ENCODE measurements at places on chromosomes 2 and 18.

DNA sequence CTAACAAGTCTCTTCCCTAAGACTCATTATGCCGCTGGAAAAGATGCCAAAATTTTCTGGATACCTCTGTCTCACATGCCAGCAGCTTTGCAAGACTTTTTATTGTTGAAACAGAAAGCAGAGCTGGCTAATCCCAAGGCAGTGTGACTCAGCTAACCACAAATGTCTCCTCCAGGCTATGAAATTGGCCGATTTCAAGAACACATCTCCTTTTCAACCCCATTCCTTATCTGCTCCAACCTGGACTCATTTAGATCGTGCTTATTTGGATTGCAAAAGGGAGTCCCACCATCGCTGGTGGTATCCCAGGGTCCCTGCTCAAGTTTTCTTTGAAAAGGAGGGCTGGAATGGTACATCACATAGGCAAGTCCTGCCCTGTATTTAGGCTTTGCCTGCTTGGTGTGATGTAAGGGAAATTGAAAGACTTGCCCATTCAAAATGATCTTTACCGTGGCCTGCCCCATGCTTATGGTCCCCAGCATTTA is 26.3 kb downstream of the DHRS9 start:
- DNase-seq, result no peak

DNA sequence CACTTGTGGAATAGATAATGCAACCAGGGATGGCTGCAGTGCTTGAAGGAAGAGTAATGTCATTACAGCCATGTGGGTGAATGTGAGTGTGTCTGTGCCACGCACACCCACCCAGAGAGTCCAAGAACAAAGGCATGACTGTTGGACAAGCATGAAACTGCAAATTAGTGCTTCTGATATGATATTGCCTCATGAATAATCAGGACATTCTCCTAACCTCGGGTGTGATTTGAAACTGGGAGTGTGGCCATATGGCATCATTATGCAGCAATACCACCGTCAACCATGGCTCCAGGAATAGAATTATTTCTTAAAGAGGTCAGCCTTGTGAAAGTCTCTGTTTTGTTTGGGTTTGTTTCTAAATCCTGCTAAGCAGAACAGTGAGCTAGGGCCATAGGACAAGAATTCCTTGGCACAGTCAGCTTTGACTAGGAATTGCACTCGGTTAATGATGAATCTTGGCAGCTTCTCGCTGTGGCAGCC is 678.0 kb upstream of the RAB6C start:
- DNase-seq, result no peak

GRCh38 chr18:30991397-30991796 is 51.1 kb downstream of the DSC3 start:
- no peak for DNase-seq

DNA sequence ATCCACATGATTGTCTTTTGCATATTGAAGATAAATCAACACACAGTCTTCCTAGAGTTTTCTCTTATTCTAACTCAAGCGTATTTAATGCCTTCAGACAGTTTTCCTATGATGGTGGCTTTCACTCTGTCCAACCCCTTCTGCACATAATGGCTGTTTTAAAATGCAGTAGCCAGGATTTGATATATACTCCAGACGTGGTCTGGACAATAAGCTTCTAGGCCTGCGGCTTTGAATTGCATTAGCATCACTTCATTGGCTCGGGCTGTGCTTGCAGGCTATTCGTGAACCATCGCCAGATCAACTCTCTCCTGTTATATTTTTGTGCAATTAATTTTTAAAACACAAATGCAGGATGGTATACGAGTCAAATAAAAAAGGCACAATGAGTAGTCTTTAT is 235.3 kb downstream of the BCL2 start:
- DNase-seq, result no peak

DNA sequence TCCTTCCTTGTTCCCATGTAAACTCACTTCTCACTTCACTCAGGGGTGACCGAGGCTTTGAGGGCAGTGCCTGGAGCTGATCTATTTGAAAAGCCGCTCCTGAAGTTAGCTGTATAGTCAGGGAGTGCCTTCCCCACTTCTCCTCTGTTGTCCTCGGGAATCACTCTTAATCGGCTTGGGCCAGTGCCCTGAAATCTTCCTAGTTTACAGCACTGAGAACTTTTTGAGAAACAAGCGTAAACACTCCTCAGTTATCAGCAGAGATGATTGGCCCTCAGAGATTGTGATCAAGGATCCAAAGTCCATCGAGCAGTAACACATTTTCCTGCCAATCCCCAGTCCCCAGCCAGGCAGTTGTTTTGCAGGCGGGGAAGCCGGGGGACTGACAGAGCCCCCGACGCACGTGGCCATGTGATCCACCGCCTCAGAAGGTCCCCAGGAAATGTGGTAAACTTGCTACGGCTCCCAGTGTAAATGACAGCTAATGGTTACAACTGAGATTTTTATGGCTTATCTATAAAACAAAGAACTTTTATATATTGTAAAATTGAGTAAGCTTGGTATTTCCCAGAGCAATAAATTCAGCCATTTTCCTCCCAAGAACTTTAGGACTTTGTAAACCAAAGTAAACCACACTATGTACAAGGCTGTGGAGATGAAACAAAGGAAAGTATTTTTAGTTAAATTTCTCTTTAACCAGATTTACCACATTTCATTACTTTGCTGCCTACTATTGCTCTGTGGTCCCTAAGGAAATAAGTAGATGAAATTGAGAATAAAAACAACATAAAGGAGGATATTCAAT is 53.5 kb downstream of the C18orf63 start:
- no peak for DNase-seq

GRCh38 chr2:27734305-27734704 is 37.2 kb upstream of the MRPL33 start:
- no peak for DNase-seq

DNA sequence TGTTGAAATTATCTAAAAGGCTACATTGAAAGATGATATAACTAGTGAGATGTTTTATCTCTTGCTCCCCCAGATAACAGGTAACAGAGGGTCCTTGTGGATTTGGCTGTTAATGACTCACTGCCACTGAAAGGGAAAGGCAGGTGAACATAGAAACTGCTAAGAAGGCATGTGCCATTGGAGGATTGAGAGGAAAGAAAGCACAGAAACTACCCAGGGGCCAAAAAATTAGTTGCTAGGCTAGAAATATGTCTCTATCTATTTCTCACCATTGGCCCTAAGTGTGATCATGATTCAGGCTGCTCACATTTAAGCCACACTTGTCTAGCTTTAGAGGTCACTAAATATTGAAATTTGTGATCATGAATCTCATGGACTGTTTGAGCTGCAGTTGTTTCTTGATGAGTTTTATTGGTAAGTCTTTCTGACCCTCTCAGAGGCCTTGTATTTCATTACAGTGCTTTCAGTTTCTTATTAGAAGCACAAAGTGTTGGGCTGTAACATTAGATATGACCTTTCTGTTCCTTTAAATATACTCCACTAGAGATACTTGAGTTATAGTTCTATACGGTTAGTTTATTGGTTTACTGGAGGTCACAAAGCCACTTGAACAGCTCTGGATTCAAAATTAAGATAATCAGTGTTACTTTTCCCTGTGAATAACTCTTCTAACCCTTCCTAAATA is 26.2 kb downstream of the NAB1 start:
- no peak for DNase-seq

GRCh38 chr2:141200191-141200590 is 930.6 kb downstream of the LRP1B start:
- DNase-seq, result no peak

DNA sequence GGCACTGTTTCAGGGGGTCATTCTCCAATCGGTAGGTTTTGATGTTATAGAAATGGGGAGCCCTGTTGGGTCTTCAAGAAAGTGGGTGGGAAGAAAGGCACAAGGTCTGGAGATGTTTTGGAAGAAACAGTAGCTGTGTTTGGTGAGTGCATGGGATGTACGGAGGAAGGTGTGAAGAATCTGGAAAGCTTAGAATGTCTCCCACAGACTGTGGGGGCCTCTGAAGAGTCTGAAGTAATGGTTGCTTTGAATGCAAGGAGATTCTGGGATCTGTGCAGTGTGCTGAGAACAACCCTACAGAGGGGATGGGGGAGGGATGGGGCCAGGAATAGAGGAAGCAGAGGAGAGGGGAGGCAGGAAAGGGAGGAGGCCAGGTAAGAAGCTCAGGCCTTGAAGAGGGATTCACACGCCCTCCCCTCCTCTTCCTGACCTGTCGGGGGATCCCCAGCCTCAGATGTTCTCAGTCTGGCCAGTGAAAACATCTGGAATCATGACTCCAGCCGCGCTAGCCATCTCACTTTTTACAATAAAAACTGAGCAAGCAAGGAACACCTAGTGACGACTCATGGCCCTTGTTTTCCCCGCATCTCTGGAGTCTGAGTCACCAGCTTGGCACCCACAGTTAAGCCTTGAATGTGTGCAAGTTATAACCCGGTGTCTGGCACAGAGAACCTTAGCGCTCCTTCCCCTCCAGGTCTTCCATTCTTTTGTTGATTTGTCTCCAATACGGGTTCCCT is 74.2 kb downstream of the SH3BP4 start:
- DNase-seq, result no peak

- DNase-seq, result no peak
Observed at GRCh38 chr18:48542513-48543181, 3.8 kb downstream of the CTIF start.

GRCh38 chr2:36729067-36729466 is 32.6 kb downstream of the VIT start:
- no peak for DNase-seq

DNA sequence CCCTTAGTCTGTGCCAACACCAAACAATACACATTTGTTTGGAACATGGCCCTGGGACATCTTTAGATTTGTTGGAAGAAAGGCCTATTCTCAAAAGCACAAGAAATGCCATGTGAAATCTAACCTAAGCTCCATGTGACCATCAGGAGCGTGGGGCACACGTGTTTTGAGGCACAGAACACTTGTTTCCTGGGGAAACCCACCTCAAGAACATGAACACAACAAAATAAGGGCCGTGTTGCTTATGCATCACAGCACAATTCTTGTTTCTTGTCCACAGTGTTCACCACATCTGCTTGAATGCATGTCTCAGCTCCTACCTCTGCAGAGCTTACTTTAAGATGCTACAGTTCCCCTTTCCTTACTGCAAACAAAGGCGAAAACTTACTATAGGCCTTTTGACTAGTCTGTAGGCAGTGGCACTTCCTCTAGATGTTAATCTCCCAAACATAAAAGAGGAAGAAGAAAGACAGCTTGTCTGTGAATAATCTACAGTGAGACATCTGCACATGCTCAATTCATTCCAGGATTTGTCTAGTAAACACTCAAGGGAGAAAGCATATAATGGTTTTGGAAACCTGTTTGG is 165.0 kb downstream of the ANKRD44 start:
- DNase-seq, result no peak

DNA sequence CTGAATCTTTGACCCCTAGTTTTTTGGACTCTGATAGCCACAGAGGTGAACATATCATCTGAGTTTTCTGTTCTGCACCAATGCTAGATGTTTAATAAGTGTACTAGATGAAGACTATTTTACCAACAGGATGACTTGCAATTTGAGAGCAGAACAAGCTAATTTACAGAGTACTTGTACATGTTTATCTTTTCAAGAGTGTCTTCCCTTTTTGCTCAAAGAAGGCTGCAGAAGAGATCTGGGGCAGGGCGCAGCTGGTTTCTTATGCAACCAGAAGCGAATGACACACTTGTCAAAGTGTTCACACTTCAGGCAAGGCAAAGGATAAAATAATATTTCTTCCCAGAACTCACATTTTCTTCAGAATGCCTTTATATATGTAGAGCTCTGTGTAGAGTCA is 86.0 kb downstream of the VWA3B start:
- DNase-seq, result no peak

- no peak for DNase-seq
Observed at GRCh38 chr2:237314681-237315080, 99.3 kb downstream of the COL6A3 start.

- no peak for DNase-seq
Observed at GRCh38 chr2:23523373-23524260, 138.6 kb downstream of the KLHL29 start.

DNA sequence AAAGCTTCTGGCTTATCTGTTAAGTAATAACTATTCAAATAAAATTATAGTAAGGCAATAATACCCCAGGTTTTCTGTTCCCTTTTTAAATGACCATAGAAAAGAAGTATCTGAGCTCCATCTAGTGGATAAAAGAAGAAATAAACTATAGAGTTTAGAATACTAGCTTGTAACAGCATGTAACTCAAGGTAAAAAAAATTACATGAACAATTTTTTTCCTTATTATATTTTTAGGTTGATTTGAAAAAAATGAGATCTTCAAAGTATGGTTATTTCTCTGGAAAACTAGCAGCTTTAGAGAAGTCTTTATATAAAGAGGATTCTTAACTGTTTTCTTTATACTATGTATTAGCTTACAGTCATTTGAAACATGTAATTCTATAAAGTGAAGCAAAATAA is 58.1 kb downstream of the NCKAP1 start:
- DNase-seq, result no peak

DNA sequence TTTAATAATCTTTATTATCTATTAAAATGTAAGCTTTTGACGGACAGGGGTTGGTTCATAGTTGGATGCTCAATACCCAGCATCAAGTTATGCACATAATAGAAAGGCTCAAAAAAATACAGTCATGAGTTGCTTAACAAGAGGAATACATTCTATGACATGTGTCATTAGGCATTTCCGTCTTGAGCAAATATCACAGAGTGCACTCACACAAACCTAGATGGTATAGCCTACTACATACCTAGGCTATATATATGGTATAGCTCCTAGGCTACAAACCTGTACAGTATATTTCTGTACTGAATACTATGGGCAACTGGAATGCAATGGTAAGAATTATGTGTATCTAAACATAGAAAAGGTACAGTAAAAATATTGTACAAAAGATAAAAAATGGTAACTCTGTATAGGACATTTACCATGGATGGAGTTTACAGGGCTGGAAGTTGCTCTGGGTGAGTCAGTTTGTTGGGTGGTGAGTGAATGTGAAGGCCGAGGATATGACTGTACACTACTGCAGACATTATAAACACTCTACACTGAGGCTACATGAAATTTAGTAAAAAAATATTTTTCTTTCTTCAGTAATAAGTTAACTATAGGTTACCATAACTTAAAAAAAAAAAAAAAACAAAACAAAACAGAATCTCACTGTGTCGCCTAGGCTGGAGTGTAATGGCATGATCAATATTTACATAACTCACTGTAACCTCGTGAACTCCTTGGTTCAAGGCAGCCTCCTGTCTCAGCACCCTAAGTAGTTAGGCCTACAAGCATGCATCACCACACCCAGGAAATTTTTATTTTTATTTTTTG is 201.2 kb downstream of the NBAS start:
- no peak for DNase-seq

DNA sequence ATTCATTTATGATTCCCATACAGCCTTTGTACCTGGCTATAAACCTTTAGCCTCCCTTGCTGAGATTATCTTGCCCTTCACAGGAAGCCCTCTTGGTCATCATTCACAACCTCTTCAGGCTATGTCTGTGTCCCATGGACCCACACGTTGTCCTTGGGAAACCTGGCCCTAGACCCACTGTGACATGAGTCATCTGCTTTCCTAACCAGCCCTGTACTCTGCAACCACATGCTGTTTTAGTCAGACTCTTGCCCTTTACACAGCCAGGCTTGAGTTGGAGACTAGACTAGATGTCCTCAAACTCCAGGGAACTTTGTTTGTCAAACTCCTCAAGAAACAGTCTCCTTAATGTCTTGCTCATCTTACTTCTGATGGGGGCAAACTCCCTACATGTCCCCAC is 229.3 kb upstream of the ZSWIM2 start:
- DNase-seq, result no peak

GRCh38 chr2:57552885-57553284 is 493.7 kb upstream of the VRK2 start:
- no peak for DNase-seq

- DNase-seq, result no peak
Observed at GRCh38 chr2:106868275-106868674, 17.7 kb downstream of the ST6GAL2 start.
